ENCODE measurements at places on chromosomes 6 and 20.

DNA sequence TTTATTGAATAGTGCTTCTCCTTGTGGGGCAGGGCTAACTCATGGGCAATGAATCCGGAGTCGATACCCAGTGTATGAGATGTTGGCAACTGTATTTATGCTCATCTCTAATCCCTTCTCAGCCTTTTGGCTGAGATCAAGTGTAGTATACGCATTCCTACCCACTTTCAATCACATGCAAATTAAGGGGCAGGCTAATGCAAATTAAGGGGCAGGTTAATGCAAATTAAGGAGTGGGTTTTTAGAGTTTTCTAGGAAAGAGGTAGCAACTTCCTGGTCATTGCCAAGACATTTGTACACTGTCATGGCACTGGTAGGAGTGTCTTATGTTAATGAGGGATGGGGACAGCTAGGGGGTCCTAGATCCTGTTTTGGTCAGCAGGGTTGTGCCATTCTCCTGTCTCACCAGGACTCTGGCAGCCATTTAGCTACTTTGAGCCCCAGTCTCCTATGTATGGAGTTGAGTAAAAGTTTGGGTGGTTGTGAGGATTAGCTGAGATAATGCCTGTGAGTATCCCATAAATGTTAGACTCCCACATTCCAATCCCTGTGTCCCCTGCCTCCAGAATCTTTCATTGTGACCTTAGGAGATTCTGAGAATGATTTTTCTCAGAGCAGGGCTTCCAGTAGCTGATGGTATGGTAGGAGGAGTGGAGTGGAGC lies at the start of gene CNBD2:
TSS of gene CNBD2 (plus strand) at position 612 of the 662 bp plus-strand sequence. CDS start 173 bp downstream, outside the sequence.
- DNase-seq = no peak

DNA sequence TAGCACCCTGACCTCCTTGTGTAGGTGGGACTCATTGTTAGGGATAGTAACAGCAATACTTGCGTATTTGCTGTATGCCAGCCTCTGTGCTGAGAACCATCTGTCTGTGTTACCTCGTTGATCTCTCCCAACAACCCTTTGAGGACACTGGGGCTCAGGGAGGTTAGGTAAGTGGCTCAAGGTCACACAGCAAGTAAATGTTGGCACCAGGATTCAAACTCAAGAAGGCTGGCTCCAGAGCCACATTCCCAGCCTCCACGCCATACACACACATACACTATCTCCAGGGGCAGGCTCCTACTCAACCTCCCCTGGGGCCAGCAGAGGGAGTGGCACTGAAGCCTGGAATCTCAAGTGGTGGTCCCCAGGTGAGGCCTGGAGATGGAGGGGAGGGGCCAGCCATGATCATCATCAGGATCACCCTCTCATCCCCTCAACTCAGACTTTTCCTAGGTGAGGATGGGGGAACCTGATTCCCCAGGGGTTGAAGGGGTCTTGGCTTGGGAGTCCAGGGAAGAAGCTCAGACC lies 109.4 kb downstream of the DLGAP4 start:
- no peak for DNase-seq

DNA sequence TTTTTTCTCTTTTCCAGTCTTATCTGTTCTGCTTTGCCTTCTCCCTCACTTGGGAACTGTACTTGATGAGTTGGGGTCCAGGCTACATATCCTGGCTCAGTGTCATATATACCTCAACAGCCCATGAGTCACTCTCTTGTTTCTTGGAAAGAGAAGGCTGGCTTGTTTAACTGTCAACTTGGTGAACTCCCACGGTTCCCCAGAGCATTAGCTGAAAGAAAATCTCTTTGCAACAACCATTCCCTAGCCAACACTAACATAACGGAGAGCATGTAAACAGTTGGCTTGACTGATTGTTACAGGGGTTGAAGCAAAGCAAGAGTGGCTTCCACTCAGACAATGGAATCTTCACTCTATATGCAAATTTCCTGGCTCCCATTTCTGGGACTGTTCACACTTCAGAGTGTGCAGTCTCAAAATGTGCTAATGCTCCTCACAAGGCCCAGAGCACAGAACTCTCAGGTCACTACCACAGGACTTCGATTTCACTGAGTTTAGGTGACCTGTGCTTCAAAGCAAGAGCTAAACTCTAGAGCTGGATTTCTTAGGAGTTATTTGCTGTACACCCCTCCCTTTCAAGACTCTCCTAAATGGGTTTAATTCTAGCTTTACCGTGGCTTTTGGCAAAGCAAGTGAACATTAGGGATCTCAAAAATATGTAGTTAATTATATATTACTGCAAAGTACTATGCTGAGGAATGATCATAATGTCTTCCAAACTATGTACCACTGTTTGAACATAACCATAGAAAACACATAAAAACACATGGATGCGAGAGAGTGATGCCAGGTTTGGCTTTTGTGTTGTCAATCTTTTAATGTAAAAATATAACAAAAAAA lies 609.8 kb downstream of the RFPL4B start:
- DNase-seq = no peak

- DNase-seq = no peak
These were observed 110.3 kb upstream of the PRSS16 start for GRCh38 chr6:27136978-27137814.

GRCh38 chr20:57717797-57718196 lies 8.0 kb upstream of the PMEPA1 start:
- no peak for DNase-seq

- DNase-seq = no peak
These were observed 38.9 kb downstream of the ORC3 start for GRCh38 chr6:87628881-87629280.

DNA sequence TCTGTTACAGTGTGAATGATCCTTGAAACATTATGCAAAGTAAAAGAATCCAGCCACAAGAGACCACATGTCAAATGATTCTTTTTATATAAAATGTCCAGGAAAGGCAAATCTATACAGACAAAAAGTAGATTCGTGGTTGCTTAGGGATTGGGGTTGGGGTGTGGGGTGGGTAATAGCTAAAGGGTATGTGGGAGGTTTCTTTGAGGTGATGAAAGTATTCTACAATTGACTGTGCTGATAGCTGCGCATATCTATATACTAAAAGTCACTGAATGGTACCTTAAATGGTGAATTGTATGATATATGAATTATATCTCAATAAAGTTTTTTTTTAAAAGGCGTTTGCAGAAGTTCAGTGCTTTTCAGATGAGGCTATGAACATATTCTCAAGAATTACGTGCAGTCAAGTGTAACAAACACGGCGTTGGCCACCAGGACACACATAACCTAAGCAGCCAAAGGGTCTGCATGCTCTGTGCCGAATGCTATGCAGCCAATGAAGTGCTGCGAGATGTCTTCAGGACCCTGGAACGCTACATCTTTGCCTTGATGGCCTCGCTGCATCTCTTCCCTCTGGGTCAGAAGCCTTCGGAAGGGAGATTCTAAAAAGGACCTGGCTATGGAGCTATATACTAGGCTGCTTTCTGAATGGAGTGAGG lies 96.9 kb downstream of the SCML4 start:
- DNase-seq = no peak

DNA sequence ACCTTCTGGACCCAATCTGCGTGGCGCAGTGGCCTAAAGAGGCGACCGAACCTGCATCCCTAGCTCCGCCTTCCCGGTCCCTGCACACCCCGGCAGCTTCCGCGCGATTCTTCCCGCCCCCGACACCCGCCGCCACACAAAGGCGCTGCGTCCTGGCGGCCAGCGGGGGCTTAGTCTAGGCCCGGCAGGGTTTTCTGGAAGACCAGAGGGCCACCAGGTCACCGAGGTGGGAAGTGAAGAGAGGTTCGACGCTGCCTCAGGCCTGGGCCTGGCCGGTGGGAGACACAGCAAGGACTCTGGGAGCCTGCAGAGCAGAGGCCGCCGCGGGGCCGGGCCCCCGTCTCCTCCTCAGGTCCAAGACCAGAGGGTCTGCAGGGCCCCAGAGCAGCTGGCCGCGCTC lies 154.9 kb downstream of the OR2B2 start:
- no peak for DNase-seq

- DNase-seq = no peak
These were observed 24.3 kb downstream of the MYCT1 start for GRCh38 chr6:152721956-152722355.

GRCh38 chr6:137846274-137846673 lies 20.8 kb upstream of the TNFAIP3 start:
- no peak for DNase-seq

DNA sequence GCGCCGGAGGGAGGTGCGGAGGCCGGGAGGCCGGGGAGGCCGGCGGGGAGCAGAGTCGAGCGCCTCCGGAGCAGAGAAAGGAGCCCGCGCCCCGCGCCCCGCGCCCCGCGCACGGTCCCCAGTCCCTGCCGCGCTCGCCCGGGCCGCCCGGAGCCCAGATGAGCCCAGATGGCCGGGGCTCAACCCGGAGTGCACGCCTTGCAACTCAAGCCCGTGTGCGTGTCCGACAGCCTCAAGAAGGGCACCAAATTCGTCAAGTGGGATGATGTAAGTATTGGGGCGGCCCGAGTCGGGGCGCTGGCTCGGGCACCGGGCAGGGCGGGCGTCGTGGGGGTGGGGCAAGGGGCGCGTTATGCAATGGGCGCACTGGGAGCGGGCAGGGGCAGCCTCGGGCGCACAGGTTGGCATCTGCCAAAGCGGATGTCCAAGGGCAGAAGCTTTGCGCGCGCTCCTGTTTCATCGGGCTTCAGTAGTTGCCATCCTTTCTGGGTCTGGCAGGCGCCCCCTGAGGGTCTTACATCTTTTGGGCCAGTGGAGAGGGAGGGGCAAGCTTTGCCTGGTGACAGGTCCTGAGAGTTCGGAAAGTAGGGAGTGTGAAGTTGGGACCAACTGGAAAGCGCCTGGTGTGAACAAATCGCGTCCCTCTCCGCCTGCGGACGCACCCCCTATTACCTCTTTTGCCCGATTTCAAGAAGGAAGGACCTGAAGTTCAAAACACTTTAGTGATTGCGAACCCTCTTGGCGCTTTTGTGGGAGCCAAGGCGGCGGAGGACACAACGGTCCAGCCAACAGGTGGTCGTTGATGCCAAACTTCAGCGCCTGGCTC lies 631 bp downstream of the PLCB1 start:
- DNase-seq = no peak

- DNase-seq = no peak
These were observed 246.9 kb upstream of the ZFP64 start for GRCh38 chr20:52438326-52438963.

DNA sequence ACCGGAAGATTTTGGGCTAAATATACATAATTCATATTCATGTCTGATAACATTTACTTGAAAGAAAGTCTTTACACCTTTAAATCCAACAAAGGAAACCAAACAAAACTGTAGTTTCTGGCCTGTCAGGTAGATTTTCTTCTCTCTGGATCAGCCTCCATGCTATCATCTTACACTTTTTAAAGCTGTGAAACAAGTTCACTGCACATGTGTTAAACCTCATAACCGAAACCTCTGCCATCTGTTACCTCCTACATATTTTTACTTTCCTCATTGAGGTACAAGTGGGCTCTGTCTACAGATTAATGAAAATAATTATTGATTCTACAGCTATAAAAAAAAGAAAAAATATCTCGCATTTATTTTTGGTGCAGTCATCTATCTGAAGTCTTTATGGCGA lies 149.9 kb downstream of the RALGAPA2 start:
- DNase-seq = no peak

DNA sequence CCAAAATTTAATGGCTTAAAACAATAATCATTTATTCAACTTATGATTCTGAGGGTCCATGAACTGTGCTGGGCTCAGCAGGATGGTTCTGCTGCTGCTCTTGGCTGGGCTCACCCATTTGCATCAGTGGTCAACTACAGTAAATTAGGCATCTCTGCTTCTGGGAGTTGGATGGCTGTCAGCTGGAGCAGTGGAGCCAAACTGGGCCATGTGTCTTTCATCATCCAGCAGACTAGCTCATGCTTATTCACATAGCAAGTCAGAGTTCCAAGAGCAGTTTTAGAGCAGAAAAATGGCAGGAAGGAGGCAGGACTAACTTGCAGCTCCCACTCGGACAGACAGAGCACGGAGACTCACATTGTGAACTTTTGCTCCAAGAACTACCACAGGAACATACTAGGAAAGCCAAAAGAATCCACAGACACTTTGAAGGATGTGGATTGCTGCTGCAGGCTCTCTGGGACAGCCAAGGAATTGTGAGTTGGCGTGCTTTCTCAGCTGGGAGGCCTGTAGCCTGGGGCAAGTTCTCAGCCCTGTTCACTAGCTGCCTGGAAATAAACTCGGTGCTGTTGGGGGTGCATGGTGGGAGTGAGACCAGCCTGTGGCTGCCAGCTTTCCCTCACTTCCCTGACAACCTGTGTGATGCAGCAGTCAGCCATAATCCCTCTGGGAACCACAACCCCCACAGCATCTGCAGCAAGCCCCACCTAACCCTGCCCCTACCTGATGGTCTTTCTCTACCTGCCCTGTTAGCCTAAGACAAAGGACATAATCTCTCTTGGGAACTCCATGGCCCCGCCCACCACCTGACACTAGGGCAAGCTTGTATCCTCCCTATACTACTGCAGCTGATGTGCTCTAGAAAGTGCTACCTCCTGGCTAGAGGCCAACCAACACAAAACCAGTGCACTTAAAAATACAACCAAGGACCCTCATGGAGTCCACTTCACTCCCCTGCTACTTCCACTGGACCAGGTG lies 129.0 kb downstream of the JPH2 start:
- DNase-seq = peak; percentile 4

- peak; percentile 91 for DNase-seq
These were observed 3.1 kb downstream of the NNAT start for GRCh38 chr20:37523911-37524700.

GRCh38 chr6:8139451-8139850 lies 37.1 kb upstream of the EEF1E1 start:
- no peak for DNase-seq

- no peak for DNase-seq
These were observed 53.8 kb upstream of the FOXP4 start for GRCh38 chr6:41492261-41492891.

DNA sequence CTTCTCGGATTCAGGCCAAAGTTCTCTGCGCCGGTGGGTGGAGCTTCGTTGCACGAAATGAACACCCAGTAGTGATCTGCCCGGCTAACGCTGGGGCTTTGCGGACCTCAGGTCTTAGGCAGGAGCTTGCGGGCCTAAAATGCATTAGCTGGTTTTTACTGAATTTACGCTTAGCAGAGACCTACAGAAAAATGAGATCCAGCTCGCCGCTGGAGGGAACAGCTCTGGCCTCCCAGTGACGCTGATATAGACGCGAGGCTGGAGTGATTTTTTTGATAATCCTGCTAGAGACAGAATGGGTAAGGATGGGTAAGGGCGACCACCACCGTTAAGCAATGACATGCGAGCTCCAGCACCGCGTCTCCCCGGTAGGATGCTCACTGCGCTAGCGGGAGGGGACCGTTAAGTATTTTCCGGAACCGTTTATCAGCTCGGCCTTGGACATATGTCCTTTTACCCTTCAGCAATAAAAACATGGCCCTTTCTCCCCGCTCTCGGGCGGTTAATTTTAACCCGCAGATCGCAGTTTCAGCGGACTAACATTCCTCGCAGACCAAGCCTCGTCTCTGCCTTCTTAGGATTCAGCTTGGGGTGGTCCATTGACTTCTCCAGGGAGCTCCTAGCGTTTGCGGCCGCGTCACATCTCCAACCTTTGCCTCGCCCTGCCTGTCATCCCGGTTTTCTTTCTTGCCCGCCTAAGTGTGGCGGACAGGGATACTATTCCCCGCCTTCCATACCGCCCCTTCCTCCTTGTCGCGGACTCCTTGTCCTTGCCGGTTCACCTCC lies 109.3 kb downstream of the GPX5 start:
- no peak for DNase-seq
